Suppressor macrophage (primary cell): ENCODE measurements at places on chromosomes 1 and 21.

DNA sequence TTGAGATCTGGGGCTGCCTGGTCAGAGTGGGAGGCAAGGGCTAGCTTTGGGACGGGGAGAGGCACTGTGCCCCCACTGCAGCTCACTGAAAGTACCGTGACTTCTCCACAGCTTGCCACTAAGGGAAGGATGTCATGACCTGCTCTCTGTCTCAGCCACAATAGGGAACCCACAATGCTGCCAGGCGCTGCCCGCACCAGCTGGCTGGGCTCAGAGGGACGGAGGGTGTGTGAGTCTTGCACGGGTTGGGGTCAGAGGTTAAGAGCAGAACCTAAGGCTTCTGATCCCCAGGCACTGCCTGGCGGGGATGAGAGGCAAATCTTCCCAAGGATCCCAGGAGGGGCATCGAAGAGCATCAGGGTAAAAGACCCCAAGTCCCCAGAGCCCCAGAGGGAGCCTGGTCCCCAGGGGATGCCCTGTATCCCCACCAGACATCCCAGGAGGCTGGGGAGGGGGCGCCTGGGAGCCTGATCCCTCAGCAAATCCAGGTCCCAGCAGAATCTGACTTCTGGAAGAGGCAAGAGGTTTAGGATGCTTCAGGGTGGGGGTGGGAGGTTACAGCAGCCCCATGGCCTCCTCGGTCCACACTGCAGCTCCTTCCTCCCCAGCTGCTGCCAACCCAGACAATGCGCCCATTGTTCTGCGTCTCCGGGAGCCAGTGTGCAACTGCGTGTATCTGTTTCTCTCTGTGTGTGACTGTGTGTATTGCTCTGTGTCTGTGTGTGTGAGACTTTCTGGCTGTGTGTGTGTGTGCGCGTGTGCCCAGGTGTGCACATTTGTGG lies 2.0 kb upstream of the MARCKSL1 start:
- DNase-seq, result peak; percentile 90

- DNase-seq, result peak; percentile 45
These were observed 11.3 kb upstream of the BACH1 start for GRCh38 chr21:29287383-29287782.

- peak; percentile 88 for DNase-seq
These were observed 19.4 kb upstream of the BSDC1 start for GRCh38 chr1:32413507-32414185.

DNA sequence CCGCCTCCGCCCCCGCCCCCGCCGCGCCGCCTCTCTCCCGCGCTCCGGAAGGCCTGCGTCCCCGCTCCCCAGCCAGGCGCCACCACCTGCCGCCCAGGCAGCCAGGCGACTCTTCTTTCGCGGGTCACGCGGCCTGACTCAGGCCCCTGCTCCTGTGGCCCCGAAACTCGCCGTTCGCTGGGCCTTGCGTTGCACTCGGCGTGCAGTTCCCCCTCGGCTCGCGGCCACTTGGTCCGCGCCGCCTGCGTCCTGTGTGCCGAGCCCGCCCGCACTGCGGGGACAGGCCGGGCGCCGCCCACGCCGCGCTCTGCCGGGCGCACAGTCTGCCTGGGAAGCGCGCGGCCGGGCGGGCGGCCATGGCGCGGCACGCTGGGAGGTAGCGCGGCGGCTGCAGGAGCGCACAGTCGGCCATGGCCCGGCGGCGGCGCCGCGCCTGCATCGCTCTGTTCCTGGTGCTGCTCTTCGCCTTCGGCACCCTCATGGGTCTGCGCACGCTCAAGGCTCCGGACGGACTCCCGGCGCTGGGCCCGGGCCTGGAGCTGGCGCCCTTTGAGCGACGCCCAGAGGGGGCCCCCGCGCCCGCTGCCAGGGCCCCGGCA lies at the start of gene MANEAL:
TSS of gene MANEAL (plus strand) at position 75 of the 599 bp plus-strand sequence. CDS start at position 411, 336 bp downstream.
- peak; percentile 68 for DNase-seq

- DNase-seq, result peak; percentile 91
These were observed 17.3 kb downstream of the SLAMF1 start for GRCh38 chr1:160629286-160630210.

GRCh38 chr1:224223819-224224714 lies 41.0 kb downstream of the DEGS1 start:
- DNase-seq, result no peak

DNA sequence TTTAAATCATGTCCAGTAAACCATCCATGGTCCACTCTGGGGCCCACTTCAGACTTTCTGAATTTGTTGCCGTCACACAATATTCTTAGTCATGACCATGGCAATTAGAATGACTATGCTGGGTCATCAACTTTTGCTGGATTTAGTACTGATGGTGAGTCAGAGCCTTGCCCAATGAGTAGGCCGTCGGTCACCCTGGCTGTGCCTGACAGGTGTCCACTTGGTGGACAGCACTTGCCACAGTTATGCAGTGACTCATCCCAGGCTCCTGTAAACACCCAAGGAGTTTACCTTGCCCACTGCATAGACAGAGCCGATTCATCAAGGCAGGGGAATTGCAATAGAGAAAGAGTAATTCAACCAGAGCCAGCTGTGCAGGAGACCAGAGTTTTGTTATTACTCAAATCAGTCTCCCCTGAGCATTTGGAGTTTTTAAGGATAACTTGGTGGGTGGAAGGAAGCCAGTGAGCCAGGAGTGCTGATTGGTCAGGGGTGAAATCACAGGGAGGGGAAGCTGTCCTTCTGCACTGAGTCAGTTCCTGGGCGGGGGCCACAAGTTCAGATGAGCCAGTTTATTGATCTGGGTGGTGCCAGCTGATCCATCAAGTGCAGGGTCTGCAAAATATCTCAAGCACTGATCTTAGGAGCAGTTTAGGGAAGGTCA lies 333.8 kb downstream of the PTPRU start:
- no peak for DNase-seq

- DNase-seq, result no peak
These were observed 22.6 kb downstream of the ATP8B2 start for GRCh38 chr1:154347961-154348360.

DNA sequence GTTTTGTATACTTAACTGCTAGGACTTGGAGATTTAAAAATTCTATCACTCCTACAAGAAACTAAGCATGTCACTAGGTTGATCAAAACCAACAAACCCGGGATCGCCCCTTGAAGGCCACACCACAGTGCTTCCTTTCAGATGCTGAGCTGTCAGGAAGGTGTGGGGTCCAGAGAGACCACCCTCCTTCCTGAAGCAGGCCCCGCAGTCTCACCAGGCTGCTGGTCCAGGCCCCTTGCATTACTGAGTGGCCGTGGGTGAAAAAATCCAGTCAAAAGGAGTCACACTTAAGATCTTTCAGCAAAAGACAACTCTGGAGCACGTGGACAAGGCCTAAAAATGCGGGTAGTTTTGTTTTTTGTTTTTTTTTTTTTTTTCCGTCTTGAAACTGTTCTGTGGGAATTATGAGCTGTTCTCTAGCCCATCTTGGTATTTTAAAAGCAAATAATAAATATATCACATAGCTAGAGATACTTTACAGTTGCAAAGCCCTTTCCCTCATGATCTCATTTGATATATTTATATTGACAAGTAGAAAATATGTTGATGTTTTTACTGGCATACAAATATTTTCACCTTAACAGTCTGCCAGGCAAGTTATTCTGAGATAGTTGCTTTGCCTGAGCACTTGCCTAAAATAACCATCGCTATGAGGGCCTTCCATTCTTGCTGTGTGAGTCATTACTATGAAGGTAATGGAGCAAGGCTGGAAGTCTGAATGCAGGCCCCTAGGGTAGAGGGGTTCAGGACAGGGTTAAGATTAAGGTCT lies 73.1 kb upstream of the EDEM3 start:
- no peak for DNase-seq

DNA sequence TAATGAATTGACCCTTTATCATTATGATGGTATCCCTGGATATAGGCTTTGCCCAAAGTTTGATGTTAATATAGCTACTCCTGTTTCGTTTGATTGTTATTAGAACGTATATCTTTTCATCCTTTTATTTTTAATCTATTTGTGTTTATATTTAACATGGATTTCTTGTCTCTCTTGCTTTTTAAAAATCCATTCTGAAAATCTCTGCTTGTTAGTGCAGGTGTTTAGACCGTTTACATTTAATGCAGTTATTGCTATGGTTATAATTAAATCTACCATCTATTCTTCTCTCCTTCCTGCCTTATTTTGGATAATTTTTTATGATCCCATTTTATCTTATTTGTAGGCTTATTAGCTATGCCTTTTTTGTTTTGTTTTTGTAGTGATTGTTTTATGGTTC lies 12.4 kb downstream of the TSNAX start:
- no peak for DNase-seq

DNA sequence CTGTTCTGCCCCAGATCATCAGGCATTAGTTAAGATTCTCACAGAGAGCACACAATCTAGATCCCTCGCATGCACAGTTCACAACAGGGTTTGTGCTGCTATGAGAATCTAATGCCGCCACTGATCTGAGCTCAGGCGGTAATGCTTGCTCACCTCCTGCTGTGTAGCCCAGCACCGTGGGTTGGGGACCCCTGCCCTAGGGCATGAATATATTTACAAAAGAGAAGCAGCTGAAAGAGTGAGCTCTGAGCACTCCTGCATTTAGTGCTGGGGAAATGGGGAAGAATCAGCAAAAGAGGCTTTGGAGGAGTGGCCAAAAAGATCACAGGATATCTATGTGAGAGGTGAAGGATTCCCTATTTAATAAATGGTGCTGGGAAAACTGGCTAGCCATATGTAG lies 5.6 kb downstream of the CFAP57 start:
- no peak for DNase-seq

DNA sequence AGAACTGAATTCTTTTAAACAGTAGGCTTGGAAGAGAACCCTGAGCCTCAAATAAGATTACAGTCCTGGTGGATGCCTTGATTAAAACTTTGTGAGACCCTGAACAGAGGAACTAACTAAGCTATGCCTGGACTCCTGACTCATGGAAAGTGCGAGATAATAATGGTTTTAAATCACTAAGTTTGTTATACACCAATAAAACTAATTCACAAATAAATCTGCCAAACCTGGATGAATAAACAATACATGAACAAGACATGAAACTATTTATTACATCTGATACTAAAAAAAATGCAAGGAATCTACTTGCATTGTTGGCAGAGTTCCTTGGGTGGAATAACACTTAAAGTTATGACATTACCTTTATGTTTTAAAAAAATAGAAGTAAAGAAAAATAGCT lies 118.4 kb downstream of the PIGK start:
- DNase-seq, result no peak

- no peak for DNase-seq
These were observed 744.2 kb downstream of the USP25 start for GRCh38 chr21:16473988-16474387.

DNA sequence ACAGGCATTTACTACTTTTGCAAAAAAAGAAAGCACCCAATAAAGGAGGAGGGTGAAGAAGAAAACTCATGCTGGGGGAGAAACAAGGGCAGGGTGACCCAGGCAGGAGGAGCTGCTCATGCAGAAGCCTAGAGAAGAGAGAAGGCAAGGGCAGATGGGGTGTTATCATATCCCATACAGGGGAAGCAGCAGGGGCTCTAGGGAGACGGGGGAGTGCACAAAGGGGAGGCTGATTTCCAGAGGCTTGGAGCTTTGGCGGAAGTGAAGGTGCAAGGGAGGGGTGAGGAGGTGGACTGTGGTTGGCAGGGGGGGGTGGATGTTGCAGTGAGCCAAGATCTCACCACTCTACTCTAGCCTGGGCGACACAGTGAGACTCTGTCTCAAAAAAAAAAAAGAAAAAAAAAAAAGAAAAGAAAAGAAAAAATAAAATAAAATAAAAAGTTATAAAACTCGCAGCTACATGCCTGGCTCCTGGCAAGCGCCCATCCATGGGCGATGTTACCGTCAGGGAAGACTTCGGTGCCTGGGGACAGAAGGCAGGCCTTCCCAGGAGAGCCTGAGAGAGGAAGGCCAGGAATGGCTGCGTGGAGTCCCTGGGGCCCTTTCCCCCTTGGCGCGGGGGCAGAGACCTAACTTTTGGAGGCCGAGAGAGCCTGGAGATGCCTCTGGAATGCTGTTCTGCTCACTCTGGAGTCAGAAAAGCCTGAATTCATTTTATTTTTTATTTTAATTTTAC lies 3.3 kb upstream of the FCN3 start:
- DNase-seq, result no peak

- DNase-seq, result no peak
These were observed 1080.6 kb downstream of the PLA2G4A start for GRCh38 chr1:187909382-187909781.

- peak; percentile 64 for DNase-seq
These were observed 835 bp downstream of the PGM1 start for GRCh38 chr1:63593886-63594605.

DNA sequence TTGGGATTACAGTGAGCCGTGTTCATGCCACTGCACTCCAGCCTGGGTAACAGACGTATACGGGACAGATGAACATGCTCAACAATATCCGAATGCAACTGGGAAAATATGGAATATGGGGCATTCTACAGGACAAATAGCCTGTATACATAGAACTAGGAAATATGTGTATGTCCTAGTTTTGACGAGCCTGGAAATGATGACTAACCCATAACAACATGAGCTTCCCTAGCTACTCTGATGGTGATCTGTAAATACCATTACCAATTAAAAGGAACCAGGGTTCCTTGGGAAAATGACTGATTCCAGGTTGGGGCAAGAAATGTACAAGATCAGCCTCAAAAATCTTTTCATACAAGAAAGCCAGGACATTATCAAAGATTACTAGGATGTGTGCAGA lies 42.8 kb upstream of the ARTN start:
- DNase-seq, result no peak

DNA sequence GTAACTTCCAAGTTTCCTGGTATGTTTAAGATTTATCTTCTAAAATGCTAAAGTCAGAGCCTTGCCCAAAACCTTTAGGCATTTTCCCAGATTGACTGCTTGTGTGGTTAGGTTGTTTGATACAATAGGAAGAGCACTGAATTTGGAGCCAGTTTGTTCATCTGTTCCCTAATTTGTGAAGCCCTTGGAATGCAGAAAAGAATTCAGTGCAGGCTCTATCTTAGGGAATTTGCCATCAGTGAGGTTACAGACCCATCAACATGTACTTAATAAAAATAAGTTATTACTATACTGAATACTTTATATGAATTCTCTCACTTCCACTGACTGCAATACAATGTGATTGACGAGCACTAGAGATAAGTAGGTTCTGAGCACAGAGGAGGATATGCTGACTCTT lies 120.2 kb downstream of the PIK3R3 start:
- no peak for DNase-seq

DNA sequence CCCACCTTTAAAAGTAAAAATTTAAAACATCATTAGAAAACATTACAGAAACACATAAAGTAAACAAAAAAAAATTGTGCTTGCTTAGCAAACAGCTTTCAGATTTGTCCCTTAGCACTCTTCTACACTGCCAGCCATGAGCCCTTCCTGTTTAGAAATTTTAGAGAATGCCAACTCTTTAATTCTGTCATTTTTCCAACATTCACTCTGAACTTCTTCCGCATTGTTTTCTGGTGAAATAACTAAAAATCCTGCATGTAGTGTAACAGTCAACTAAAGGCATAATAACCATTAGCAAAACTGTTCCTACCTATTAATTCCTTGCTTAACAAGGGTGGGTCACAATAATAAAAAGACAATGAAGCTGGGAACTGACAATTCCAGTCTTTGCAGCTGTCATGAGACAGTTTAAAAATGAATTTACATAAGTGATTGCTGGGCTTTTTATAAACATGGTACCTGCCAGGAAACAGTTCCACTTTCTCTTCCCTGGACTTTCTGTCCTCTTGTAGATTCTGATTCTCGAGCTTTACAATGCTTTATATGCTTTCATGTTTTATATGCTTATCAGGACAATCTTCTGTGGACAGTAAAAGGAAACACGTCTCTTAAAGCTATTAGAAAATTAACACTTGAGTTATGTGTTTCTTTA lies 19.0 kb downstream of the GNG12 start:
- DNase-seq, result no peak

- DNase-seq, result no peak
These were observed 137.4 kb upstream of the L1TD1 start for GRCh38 chr1:62057230-62057629.
